ENCODE measurements at places on chromosomes 4 and X.

- no peak for DNase-seq
Observed at GRCh38 chr4:52192721-52193135, 141.6 kb downstream of the SPATA18 start.

GRCh38 chrX:15646031-15646430, 18.6 kb downstream of the CLTRN start:
- no peak for DNase-seq

GRCh38 chr4:67712000-67712625, 11.2 kb upstream of the UBA6 start:
- no peak for DNase-seq

GRCh38 chr4:99430106-99430505, 5.0 kb downstream of the ADH7 start:
- DNase-seq: no peak

GRCh38 chr4:140726776-140727500, 29.2 kb downstream of the TBC1D9 start:
- DNase-seq: peak; percentile 9

DNA sequence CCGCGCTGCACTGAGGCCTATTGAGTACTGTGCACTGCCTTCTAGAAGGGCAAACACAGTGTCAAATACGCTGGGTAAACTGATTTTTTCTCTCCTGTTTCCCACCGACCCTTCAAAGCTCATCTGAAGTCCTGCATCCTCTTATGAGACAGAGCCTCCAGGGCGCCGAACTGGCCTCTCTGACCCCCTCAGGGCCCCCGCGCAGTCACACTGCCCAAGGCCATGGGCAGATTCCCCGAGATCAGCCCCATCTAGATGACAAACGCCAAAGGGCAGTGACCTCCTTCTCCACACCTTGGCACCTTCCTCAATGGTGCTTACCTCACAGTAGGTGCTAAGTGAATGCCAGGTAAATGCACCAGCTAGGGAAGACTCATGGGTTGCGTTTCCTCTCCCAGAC, 34.4 kb downstream of the CHST7 start:
- no peak for DNase-seq

- no peak for DNase-seq
Observed at GRCh38 chr4:9825049-9825448, 43.6 kb downstream of the DRD5 start.

GRCh38 chrX:48918301-48918642, 552 bp downstream of the PIM2 start:
- no peak for DNase-seq

- no peak for DNase-seq
Observed at GRCh38 chrX:45619290-45619689, 418.6 kb upstream of the DIPK2B start.

DNA sequence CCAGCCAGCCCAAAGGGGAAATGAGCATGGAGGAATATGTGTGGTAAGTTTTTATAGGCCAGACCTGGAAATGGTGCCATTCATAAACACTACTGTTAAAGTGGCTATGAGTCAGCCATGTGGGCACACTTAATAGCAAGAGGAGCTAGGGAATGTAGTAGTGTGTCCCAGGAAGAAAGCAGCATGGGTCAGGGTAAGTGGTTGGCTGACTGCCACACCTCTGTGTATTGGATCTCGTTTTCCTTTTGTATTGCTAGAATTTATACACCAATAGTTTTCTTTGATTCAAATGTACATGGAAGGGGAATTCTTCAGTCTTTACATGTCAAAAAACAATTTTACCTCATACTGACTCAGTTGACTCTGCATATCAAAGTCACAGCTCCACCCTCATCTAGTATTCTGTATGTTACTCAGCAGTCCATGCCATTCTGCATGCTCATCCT, 22.9 kb upstream of the SGMS2 start:
- peak; percentile 66 for DNase-seq

- DNase-seq: peak; percentile 37
Observed at GRCh38 chrX:50813843-50814661, at the start of gene SHROOM4. SHROOM4 (minus strand) TSS chrX:50814194; CDS start chrX:50814018, 176 bp downstream.

DNA sequence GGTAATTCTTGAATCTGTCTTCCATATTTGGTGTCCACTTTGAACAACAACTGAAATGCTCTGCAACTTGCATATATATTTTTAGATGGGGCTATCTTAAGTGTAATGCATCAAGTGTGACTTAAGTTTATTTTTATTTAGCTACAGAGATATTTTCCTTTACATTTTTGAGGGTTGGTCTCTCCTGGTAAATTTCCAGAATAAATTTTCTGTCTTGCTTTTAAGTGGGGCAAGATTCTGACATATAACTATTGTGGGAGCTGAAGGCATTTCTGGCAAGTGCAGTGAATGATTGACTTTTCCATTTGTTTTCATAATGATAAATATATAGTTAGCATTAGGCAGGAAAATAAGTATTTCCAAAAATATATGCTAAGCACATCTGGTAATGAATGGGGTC, 18.8 kb downstream of the UNC5C start:
- no peak for DNase-seq

- no peak for DNase-seq
Observed at GRCh38 chrX:123720486-123720885, 12.4 kb downstream of the THOC2 start.

GRCh38 chr4:10808591-10808990, 124.0 kb upstream of the CLNK start:
- DNase-seq: no peak

DNA sequence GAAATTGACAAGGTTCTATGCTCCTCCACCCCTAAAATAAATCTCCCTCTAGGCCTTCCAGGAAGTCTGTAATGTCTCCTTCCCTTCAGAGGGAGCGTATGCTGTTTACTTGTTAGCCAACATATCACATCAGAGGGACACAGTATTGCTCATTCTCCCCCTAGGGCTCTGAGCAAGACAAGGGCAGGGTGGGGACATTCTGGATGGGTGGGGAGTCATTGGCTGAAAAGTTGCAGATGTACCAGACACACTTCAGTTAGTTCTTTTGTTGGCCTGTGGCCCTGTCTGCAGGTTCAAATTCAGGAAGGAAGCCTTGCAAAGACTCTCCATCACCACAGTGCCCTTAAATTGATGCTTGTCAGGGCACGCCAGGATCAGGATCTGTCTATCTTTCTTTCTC, 106.3 kb upstream of the TEX13D start:
- DNase-seq: no peak

- no peak for DNase-seq
Observed at GRCh38 chrX:101108284-101108683, 10.3 kb downstream of the CENPI start.

DNA sequence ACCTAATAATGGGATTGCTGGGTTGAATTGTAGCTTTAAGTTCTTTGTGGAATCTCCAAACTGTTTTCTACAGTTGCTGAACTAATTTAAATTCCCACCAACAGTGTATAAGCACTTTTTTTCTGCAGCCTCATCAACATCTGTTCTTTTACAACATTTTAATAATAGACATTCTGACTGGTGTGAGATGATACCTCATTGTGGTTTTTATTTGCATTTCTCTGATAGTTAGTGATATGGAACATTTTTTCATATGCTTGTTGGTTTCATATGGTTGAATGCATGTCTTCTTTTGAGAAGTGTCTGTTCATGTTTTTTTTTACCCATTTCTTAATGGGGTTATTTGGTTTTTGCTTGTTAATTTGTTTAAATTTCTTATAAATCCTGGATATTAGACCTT, 1718.9 kb downstream of the C4orf33 start:
- no peak for DNase-seq

GRCh38 chr4:177810220-177810619, 368.0 kb upstream of the AGA start:
- no peak for DNase-seq

DNA sequence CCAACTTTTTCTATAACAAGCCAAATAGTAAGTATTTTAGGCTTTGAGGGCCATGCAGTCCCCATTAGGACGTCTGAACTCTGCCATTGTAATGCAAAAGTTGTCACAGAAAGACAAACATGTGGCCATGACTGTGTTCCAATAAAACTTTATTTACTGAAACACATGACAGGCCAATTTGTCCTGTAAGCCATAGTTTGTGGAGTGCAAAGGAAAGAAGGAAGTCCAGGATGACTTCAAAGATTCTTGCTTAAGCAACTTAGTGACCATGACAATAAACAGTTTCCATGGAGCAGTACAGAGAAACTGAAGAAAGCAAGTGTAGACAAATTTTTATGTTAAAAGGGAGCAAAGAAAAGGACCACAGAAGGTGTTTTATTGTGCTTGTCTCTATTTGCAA, 35.0 kb upstream of the MYOZ2 start:
- DNase-seq: no peak

GRCh38 chr4:6692806-6693205, 872 bp upstream of the S100P start:
- DNase-seq: no peak

- DNase-seq: no peak
Observed at GRCh38 chrX:57364145-57364544, 77.6 kb downstream of the FAAH2 start.

GRCh38 chr4:43778187-43778915, 670.3 kb downstream of the KCTD8 start:
- DNase-seq: no peak

DNA sequence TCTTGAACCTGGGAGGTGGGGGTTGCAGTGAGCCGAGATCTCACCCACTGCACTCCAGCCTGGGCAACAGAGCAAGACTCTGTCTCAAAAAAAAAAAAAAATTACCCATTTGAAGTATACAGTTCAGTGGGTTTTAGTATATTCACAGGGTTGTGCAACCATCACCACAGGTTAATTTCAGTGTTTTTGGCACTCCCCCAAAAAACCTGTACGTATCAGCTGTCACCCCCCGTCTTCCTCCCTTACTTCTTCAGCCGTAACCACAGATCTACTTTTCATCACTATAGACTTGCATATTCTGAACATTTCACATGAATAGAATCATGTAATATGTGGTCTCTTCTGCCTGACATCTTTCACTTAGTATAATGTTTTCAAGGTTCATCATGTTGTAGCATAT, 11.7 kb upstream of the PTTG2 start:
- DNase-seq: no peak

DNA sequence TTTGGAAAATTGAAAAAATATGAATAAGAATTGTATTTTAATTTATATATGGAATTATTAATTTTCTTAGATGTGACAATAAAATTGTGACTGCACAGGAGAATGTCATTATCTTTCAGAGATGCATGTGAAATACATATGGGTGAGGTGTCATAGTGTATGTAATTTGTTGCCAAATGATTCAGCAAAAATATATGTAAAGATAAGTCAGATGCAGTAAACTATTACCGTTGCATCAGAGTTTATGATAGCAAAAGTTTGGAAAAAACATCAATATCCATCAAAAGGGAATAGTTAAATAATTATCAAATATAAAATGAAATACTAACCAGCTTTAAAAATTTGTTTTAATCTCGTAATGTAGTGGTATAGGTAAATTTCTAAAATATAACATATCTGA, 10.4 kb upstream of the SLC7A11 start:
- no peak for DNase-seq

GRCh38 chrX:15815779-15816437, 25.6 kb downstream of the ZRSR2 start:
- no peak for DNase-seq

- no peak for DNase-seq
Observed at GRCh38 chr4:186204103-186204559, 12.8 kb downstream of the CYP4V2 start.

DNA sequence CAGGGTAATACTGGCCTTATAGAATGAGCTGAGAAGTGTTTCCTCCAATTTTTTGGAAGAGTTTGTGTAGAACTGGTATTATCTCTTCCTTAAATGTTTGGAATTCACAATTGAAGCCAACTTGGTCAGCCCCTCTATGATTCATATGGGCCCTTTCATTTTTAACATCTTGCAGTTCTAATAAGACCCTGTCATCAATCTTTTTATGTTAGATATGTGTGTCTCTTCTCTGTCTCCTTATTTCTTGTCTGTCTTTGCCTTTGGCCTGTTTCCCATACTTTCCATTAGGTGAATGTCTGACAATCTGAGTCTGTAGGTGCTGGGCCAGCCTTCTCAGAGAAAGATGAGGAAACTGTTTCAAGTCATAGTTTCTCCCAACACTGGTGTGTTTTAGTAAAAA, 88.7 kb downstream of the SLC16A2 start:
- DNase-seq: no peak

DNA sequence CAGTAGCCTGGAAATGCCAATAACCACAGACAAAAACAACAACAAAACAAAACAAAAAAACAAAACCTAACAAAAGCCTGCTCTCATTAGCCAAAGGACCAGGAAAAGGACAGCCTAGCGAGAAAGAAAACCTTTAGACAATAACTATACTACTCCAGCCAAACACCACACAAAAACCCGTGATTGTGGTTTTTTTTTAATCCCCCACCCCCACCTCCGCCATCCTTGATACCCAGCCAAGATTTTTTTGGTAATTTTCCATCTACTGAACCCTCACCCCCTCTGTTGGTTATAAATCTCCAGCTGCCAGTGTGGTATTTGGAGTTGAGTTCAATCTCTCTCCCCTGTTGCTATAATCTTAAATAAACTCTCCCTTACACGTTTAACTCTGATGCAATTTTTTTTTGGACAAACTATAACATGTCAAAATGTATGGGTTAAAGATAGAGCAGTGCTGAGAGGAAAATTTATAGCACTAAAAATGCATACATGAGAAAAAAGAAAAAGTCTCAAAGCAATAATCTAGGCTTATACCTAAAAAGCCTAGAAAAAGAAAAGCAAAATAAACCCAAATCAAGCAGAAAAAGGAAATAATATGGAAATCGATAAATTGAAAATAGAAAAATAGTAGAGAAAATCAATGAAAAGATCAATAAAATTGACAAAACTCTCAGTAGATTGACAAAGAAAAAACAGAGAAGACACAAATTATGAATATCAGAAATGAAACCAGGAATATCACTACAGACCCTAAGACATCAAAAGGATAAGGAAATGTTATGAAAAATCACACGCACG, 83.7 kb downstream of the NAT8L start:
- DNase-seq: no peak

DNA sequence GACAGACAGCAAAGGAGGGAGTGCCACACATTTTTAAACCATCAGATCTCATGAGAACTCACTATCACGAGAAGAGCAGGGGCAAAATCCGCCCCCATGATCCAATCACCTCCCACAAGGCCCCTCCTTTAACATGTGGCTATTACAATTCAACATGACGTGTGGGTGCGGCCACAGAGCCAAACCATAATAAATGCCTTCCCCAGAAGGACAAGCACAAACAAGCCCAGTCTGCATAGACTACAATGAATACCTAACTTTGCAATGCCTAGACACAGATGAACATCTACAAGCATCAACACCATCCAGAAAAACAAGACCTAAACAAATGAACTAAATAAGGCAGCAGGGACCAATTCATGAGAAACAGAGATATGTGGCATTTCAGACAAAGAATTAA, 12.3 kb downstream of the ETDA start:
- DNase-seq: no peak

DNA sequence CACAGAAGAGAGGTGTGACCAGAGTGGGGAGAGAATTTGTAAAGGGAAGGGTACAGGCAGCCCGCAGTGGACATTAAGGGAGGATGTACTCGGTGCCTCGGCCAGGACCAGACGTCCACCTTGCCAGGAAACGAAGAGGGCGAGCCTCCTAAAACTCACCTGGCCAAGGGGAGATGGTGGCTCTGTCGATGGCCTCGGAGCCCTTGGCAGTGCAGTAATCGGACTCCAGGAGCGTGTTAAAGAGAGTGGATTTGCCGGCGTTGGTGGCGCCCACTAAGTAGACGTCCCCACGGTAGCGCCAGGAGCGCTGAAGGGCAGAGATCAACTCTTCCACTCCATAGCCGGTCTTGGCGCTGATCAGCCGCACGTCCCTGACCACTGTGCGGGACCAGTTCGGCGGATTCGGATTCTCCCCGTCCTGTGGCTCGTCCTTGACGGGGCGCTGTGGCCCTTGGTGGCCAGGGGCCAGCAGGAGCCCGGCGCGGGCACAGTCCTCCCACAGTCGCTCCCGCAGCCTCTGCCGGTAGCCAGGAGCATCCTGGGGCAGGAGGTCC, 1.0 kb downstream of the NOA1 start:
- DNase-seq: peak; percentile 28
